ENCODE measurements at places on chromosomes 16 and 17. TPM values are rescaled to one million over a fixed set of nuclear protein-coding genes. Genes with fewer than 3 reads are reported as not detected.

GRCh38 chr17:17029938-17030337, 12.3 kb upstream of the MPRIP start:
- no peak for DNase-seq

- no peak for DNase-seq
Observed at GRCh38 chr17:63682441-63682840, 17.5 kb downstream of the LIMD2 start.

The CDK5R1 gene
- total RNA-seq, result 6.8 TPM

DNA sequence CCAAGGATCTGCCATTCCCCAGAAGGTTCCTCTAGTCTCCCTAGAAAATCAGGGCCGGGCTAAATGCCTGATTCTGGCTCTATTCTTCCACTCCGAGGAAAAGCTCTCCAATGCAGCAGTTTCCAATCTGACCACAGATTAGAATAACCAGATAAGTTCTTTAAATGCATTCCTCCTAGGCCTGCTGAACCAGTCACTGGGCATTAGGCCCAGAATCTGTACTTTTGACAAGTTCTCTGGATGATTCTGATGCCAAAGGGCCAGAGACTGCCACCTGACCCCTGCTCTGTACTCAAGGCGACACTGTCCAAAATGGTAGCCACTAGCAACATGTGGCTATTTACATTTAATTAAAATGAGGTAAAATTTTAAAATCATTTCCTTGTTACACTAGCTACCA, 22.3 kb downstream of the MAP3K14 start:
- DNase-seq, result no peak

DNA sequence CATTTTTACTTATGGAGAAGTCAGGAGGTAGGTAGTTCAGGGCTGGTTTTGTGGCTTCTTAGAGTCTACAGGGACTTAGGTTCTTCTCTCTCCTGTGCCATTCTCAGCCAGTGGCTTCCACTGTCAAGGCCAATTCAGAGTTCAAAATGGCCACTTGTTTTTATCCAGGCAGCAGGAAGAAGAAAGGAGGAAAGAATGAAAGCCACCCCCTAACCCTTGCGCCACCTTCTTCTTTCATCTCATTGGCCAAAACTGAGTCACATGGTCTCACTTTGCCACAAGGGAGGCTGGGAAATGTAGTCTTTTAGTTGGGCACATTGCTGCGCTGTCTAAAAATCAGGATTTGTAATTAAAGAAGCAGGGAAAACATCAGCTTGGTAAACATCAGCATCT, 60.8 kb upstream of the MED9 start:
- no peak for DNase-seq

- peak; percentile 46 for DNase-seq
Observed at GRCh38 chr16:67170168-67170948, at the start of gene NOL3. NOL3 (plus strand) TSS chr16:67170538.

The RASL10B gene
- 0.80 TPM for total RNA-seq

GRCh38 chr17:48551596-48552465, 6.9 kb upstream of the HOXB2 start:
- no peak for DNase-seq

- no peak for DNase-seq
Observed at GRCh38 chr16:8679151-8679550, 4.7 kb downstream of the ABAT start.
